SJCRH30 (cell line): ENCODE measurements at places on chromosomes 7 and 10. TPM values are rescaled to one million over a fixed set of nuclear protein-coding genes. Genes with fewer than 3 reads are reported as not detected.

ABCC2 gene
- 0.08 and 0.24 TPM in 2 replicates for total RNA-seq

PLEKHS1 gene
- 6.1 and 7.3 TPM in 2 replicates for total RNA-seq

DEPP1 gene
- total RNA-seq = 0.24 and 0.25 TPM in 2 replicates

SLC29A4 gene
- total RNA-seq = 39.8 and 43.1 TPM in 2 replicates

TBC1D12 gene
- 9.7 and 13.2 TPM in 2 replicates for total RNA-seq

MYPN gene
- 0.13 and 0.40 TPM in 2 replicates for total RNA-seq
